H9 (cell line): ENCODE measurements at places on chromosomes 4 and X.
A peak's percentile ranks its signal among the peaks of the same experiment; 100 is the strongest.

GRCh38 chrX:79477691-79478090 is 110.6 kb upstream of the ITM2A start:
- no peak for DNase-seq

DNA sequence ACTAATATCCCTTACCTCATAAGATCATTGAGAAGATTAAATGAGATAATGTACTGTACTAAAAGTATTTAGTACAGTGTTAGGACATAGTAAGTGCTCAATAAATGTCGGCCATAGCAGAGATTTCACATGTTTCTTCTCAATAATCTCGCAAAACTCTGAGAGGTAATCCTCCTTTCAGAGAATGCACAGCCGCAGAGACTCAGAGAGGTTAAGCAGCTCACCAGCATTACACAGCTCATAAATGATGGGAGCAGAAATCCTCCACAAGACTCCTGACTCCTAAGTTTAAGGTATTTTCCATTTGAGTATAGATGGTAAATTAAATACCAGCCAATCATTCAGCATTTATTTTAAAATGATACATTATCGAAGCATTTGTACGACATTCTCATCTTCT is 34.6 kb downstream of the FAM114A1 start:
- DNase-seq: no peak

GRCh38 chr4:159169404-159170302 is 66.8 kb downstream of the RAPGEF2 start:
- DNase-seq: no peak

DNA sequence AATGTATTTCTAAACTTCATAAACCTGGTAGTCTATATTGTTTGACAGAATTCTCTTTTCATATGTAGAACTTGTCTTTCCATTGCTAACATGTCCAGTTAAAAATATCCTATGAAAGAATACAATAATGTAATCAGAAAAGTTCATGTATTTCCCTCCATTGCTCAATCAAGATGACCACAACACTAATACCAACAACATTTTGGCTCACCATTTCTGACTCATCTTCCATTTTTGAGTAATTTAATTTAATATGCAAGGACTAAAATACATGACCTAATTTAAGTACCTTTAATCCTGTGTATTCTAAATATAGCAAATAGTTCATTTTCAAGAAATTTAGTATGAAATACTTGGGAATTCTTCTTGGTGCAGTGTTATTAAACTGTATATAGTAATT is 239.5 kb upstream of the GPC4 start:
- DNase-seq: no peak

- DNase-seq: peak; percentile 22
These were observed 22.4 kb downstream of the NAT8L start for GRCh38 chr4:2081540-2081939.

- DNase-seq: no peak
These were observed 74.6 kb downstream of the MXRA5 start for GRCh38 chrX:3271834-3272186.

- no peak for DNase-seq
These were observed 94.5 kb downstream of the DHX15 start for GRCh38 chr4:24489870-24490269.

DNA sequence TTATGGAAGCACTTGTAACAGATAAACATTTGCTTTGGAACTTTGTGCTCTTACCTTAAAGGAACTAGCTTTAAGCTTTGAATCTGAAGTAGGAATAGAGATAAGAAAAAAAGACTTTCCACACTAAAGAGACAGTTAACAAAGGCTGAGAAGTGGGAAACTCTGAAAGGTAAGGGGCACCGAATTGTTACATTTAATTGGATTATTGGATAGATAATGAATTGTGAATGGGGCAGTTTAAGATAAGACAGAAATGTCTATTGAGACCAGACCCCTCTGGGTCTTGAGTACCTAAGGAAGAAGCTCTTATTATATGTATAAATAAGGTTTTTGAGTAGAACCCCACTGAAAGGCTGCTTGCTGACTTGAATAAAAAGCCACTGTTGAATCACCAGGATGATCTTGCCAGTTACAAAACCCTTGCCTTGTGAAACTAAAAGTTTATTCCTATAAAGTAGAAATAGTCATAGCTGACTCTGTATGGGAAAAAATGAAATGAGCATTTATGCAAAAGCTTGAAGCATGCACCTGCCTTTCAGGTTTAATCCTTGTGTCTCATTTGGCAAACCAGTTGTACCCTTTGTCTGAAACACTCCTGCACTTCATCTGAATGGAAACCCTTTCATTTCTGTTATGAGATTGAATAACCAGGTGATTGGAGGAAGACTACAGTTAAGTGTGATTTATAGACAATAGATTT is 423.2 kb downstream of the RPA4 start:
- no peak for DNase-seq

DNA sequence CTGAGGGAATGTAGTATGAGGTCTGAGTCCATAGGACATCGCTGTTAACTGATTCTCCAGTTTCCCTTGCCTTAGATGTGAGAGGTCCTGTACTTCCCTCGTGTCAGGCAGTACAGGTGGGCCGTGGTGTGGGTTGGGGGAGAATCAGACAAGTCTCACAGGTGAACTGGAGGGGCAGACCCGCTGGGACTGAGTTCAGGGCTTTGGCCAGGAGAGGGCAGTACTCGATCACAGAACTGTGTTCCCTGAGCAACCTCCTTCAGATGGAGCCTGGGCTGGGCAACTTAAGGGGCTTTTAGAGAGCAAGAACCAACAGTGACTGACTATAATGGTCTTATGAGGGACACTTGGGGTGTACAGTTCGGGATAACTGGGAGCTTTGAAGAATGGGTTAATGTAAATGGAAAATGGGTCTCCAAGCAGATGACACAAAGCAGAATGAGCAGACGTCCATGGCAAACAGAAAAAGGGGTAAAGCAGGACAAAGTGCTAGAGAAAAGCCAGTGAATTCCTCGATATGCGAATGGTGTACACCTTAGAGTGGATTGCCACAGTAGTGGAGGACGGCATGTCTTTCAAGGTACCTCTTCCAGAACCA is 83.6 kb downstream of the CCNG2 start:
- DNase-seq: peak; percentile 82

- no peak for DNase-seq
These were observed 34.8 kb downstream of the CCNQ start for GRCh38 chrX:153564047-153564606.

GRCh38 chrX:68710870-68711576 is 63.6 kb downstream of the STARD8 start:
- DNase-seq: peak; percentile 73

DNA sequence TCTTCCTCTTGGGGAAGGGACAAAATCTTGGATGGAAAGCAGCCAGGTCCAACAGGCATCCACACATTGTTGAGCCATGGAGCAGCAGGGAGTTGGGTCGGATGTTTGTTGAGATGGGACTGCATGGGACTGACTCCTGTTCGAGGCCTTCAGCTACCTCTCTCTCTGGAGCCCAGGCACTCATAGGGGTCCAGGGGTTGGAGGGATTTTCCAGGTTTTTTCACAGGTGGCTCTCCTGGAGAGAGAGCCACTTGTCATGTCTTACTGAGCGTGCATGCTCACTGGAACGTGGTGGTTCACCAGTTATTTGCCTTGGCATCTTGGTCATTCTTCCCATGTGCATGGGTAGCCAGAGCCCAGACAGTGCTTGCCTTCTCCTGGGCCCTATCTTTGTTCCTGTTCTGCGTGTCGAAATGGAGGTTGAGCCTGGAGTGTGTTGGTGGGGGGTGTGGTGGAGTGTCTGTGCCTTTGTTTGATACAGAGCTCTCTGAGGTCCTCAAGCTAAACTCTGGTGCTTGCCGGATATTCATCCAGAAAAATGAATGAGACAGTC is 60.6 kb downstream of the NBDY start:
- DNase-seq: no peak

- DNase-seq: no peak
These were observed 233.8 kb upstream of the CPEB2 start for GRCh38 chr4:14768449-14768848.

GRCh38 chr4:128955751-128956150 is 137.6 kb downstream of the SCLT1 start:
- no peak for DNase-seq

GRCh38 chr4:189850239-189850856 is 90.3 kb upstream of the FRG1 start:
- no peak for DNase-seq

- no peak for DNase-seq
These were observed 142.4 kb downstream of the ANXA5 start for GRCh38 chr4:121554382-121554781.

DNA sequence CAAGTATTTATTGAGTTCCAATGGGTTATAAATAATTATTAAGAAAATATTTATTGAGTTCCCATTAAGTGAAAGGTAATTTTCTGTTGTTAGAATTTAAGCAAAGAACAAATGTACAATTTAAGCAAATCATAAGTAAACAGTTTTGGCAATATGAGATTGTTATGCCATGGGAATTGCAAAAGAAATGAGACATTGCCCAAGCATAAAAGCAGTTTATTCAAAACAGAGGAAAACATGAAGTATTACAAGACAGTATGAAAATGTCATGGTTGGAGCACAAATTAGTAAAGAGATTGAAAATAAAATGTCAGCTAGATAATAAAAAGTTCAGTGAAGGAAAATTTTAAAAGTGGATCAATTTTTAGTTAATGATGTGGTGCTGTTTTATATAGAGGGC is 706.1 kb upstream of the EPHA5 start:
- DNase-seq: no peak

GRCh38 chr4:100414016-100414790 is 103.6 kb downstream of the EMCN start:
- DNase-seq: no peak

- DNase-seq: no peak
These were observed 24.1 kb upstream of the SOD3 start for GRCh38 chr4:24771241-24771640.

- DNase-seq: no peak
These were observed 153.7 kb downstream of the FBXW7 start for GRCh38 chr4:152382057-152382785.

- DNase-seq: no peak
These were observed 57.3 kb downstream of the HPGD start for GRCh38 chr4:174464949-174465348.

GRCh38 chr4:128310266-128310697 is 22.7 kb upstream of the PGRMC2 start:
- peak; percentile 58 for DNase-seq

DNA sequence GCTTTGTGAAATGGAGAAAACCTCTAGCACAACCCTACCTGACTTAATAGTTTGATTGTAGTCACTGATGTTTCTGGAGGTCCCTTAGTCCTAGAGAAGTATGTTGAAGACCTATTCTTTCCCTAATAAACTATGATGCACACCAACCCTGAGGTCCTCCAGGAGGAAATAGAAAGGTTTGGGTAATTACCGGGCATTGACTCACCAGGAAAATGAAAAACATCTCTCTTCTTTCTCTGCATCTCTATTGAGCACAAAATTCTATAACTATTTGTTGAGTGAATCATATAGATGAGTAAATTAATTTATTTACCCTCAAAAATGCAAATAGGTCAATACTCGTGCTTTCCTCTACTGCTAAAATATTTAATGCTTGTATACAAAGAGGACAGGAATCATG is 582.4 kb upstream of the FAM241A start:
- no peak for DNase-seq

- no peak for DNase-seq
These were observed 533.3 kb downstream of the TMA16 start for GRCh38 chr4:164027805-164028204.

GRCh38 chrX:115491766-115492165 is 69.2 kb upstream of the PLS3 start:
- DNase-seq: no peak

DNA sequence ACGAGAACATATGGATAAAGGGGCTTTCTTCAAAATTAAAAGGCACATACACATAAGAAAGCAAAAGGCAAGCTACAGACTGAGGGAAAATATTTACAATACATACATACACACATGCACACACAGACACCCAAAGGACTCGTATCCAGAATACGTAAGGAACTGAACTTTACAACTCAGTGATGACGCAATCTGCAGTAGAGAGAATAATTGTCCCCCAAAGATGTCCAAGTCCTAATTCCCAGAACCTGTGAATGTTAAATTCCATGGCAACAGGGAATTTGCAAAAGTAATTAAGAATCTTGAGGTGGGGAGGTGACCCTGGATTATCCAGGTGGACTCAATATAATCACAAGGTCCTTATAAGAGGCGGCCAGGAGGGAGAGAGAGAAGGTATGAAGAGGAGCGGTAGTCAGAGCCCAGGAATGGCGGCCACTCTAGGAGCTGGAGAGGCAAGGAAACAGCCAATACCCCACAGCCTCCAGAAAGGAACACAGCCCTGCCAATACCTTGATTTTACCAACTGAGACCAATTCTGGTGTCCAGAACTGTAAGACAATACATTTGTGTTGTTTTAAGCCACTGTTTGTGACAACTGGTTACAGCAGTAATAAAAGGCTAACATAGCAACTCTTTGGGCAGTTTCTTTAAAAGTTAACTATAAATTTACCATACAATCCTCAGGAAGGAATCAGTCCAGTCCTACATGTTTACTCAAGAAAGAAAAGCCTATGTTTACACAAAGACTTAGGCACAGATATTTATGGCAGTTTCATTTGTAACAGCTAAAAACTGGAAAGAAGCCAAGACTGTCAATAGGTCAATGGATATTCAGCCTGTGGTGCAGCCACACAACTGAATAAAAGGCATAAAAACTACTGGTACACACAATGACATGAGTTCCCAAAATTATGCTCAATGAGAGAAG is 27.3 kb upstream of the STS start:
- DNase-seq: no peak

GRCh38 chrX:55742649-55743048 is 25.1 kb downstream of the RRAGB start:
- DNase-seq: no peak

DNA sequence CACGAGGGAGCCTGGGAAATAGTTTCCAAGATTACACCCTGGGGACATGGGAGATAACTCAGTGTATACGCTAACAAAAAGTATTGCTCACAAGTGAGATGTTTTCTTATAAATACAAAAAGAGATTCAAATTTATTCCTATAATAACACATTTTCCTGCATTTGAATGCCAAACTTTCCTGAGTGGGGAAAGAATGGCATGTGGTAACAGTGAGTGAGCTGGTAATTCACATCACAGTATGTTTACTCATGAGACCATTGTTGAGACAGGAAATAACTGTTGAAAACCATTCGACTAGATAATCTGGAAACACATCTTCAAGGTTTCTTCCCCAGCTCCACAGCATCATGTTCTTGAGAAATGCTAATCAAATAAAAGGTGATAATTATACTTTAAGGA is 109.1 kb downstream of the TASL start:
- DNase-seq: no peak

DNA sequence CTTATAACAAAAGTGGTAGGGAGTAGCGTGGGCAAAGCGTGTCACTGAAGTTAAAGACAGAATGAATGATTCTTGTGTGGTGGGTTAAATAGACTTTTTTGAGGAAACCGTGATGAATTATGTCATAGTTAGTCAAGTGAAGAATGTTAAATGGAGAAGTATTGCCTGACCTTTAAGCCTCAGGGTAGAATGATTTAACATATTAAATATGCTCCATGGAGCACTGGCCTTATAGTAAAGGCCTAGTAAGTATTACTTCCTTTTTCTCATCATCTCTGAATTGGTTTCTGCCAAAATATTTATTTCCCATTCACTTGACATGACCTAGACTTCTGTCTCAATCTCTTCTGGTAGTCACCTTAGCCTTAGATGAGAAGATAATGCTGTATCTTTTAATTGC is 23.7 kb downstream of the MAGEB1 start:
- DNase-seq: no peak
